ENCODE measurements at places on chromosomes 2 and 18.

- DNase-seq, result no peak
Observed at GRCh38 chr2:239015218-239015900, 167.5 kb downstream of the TWIST2 start.

- DNase-seq, result no peak
Observed at GRCh38 chr18:55265984-55266383, 306.7 kb upstream of the CCDC68 start.

GRCh38 chr2:109098921-109099273 lies 30.1 kb upstream of the SH3RF3 start:
- no peak for DNase-seq

DNA sequence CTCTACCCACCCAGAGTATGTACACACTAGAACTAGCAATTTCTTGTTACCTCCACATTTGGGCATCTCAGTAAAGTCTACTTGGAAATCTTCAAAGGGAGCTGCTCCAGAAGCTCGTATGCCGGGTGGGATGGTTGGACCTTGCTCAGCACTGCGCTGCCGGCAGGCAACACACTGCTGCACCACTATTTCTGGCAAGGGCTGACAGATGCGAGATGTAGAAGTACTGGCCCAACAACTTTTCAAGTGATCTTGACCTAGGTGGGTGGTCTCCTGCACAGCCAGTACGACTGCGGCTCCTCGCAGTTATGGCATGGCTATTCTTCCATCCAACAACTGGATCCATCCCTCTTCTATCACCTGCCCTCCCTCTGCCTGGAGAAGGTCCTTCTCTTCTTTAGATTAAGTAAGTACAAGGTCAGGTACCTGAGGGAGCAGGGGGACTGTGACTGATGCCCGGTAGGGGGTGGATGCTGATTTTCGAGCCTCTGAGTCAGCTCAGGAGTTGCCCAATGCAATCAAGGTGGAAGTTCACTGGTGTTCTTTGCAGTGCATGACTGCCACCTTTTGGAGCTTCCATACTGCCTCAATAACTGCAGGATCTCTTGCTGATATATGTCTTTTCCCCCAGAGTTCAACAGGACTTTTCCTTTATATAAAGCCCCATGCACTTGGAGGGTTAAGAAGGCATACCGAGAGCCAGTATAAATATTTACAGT lies 100.4 kb upstream of the SLC1A4 start:
- no peak for DNase-seq

GRCh38 chr2:162153608-162154224 lies 1.7 kb upstream of the GCG start:
- peak; percentile 38 for DNase-seq

- no peak for DNase-seq
Observed at GRCh38 chr2:184646593-184646992, 48.3 kb downstream of the ZNF804A start.

DNA sequence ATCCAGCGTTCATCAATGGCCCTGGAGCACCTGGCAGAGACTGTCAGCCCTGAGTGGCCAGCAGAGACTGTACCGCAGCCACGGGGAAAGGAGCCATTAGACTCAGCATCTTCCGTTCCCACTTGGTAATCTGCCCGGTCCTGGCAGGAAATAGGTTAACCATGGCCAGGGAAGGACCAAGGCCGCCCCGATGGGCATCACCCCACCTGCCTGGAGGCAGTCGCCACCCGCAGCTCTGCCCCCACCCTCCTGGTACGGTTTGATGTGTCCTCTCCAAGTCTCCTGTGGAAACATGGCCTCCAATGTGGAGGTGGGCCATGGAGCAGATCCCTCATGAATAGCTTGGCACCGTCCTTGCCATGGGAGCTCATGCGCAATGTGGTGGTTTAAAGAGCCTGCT lies 75.3 kb downstream of the RTP5 start:
- DNase-seq, result no peak

GRCh38 chr2:28665041-28665704 lies 86.5 kb upstream of the PPP1CB start:
- no peak for DNase-seq

DNA sequence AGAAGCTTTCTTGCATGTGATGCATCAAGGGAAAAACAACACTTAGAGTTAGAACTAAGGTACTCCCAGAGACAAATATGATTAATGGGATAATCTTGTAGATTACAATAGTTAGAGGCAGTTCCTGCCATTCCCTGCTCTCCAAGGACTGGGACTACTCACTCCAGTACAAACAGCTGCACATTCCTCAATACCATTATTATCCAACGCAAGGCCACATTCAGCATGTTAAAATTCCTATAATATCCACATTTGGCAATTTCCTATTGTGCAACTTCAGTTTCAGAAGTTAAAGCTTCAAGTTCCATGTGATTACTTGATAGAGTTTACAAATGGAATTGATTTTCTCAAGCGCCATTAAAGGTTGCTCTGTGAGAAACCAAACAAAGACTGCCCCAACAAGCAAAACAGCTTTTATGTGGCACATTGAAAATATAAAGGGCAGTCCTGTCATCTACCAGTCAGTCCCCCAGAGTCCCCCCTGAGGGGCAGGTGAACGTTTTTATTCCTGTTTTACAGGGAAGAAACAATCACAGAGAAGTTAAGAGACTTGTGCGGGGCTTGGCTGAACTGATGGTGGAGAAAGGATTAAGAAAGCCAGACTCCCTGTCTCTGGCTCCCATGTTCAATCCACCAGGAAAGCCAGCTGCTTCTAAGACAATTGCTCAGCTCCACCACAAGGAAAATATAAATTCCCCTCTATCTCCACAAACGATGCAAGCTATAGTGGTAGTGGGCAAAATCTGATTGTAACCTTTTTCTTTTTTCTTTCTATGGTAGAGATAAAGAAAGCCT lies 72.6 kb downstream of the TXNL1 start:
- no peak for DNase-seq

- DNase-seq, result no peak
Observed at GRCh38 chr18:6579486-6579885, 150.0 kb upstream of the ARHGAP28 start.

DNA sequence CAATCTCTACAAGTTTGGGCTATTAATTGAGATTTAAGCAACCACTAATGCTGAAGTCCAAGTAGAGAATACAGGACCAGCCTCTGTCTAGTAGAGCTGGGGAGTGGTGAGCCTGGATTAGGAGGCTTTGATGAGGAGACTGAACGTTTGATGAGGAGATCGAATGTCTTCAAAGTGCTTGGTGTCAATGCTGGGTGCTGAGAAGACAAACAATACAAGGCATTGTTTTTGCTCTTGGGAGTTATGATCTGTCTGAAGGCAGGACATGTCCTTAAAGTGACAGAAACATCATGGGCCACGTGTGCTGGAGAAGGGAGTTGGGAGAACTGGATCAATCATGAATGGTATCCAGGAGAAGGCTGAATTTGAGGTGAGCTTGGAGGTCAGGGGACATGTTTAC lies 143.6 kb downstream of the SPHKAP start:
- no peak for DNase-seq

DNA sequence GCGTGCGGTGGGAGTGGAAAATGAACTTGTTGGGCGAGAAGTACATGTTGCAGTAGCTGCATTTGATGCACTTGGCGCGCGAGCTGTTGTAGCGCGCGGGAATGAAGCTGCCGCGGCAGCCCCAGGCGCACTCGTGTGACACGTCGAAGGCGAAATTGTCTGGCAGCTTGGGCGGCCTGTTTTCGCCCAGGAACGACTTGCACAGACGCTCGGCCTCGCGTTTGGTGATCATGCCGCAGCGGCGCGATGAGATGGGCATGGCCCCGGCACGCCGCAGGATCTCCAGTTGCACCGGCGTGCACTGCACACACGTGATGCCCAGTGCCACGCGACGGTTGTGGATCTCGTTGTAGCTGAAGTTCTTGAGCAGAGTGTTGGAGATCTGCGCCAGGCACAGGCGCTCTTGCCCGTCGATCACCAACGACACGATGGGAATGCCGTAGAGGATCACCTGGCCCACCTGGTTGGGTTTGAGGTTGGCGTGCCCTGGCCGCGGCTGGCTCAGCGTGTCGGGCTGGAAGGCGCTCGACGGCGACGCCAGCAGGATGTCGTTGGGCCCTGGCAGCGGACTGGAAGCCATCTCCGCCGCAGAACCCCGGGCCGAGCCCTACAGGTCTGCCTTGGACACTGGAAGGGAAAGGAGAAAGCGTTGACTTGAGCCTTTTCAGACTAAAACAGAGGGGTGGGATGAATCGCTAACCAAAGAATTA lies 2.7 kb downstream of the SKOR2 start:
- no peak for DNase-seq

- peak; percentile 32 for DNase-seq
Observed at GRCh38 chr2:106137731-106138521, 56.2 kb downstream of the UXS1 start.

GRCh38 chr2:215930505-215931253 lies 82.7 kb downstream of the MREG start:
- DNase-seq, result no peak

- DNase-seq, result no peak
Observed at GRCh38 chr2:39743269-39743776, 35.7 kb downstream of the THUMPD2 start.

DNA sequence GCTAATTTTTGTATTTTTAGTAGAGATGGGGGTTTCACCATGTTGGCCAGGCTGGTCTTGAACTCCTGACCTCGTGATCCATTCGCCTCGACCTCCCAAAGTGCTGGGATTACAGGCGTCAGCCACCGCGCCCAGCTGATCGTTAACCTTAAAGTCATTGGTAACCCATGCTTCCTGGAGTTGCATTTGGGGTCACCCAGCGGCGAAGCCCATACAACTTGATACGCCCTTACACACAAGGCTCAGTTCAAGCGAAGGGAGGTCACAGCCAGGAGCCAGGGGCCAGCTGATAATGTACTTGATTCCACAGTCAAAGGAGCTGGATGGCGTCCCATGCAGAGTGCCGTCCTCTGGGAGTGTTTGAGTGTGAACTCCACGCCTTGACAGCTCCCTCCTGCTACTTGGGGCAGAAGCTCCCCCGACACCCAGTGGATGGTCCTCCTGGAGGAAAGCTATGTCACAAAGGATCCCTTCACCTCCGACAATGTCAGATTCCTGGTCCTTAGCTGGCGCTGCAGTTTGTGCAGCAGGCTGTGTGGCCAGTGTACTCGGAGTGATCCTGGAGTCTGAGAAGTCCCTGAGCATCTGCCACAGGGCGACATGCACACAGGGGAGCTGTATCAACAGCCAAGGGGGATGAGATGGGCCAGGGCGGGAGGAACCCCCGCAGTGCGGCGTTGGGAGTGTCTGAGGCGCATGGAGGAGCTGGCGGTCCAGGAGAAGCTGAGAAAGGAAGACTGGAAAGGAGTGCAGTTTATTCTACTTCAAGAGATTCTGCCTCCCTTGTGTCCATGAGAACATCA lies 7.9 kb downstream of the CLHC1 start:
- no peak for DNase-seq

- DNase-seq, result no peak
Observed at GRCh38 chr2:42902939-42903709, 110.7 kb upstream of the HAAO start.
